CD4-positive, alpha-beta T cell treated with Interleukin-17A for 1 hour (primary cell): ENCODE measurements at places on chromosomes 1 and 21.

DNA sequence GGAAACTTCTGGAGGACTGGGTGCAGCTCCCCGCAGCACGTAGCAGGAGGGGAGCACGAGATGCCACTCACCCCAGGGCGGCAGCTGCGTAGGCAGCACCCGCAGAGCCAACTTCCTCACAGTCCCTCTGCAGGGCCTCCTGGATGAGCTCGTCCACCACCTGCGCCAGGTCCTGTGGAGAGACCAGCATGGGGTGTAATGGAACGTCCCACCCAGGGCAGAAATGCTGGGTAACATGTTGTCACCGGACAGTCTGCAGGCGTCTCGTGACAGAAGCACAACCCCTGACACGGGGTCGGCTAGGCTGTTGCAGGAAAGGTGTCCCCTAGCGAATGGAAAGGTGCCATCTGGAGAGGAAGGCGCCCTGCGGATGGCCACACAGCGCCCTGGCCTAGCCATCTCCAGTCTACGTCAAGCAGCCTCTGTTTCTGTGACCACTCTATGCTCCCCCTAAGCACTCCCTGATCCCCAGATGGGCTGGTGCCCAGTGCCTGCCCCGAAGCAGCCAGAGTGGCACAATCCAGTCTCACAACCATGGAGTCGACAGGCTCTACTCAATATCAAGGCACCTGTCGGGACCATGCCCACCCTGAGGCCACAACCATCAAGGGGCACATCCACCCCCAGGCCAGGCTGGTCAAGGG, 21.2 kb downstream of the MCM3AP start:
- no peak for DNase-seq

DNA sequence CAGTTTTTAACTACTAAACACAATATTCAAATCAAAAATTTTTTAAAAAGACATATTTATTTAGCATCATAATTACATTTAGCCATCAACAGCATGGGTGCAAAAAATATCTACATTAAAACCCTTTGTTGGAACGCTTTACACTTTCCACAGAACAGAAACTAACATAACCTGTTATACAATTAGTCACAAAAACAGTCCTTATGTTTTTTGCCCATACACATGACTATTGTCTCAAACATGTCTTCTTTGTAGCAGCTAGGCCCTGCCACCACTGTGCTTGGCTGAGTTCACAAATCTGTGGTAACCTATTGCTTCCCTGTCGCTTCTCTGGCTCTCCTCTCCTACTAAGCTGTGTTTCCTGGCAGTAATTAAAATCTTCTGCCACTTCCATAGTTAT, 1350.0 kb upstream of the ADGRL2 start:
- no peak for DNase-seq

DNA sequence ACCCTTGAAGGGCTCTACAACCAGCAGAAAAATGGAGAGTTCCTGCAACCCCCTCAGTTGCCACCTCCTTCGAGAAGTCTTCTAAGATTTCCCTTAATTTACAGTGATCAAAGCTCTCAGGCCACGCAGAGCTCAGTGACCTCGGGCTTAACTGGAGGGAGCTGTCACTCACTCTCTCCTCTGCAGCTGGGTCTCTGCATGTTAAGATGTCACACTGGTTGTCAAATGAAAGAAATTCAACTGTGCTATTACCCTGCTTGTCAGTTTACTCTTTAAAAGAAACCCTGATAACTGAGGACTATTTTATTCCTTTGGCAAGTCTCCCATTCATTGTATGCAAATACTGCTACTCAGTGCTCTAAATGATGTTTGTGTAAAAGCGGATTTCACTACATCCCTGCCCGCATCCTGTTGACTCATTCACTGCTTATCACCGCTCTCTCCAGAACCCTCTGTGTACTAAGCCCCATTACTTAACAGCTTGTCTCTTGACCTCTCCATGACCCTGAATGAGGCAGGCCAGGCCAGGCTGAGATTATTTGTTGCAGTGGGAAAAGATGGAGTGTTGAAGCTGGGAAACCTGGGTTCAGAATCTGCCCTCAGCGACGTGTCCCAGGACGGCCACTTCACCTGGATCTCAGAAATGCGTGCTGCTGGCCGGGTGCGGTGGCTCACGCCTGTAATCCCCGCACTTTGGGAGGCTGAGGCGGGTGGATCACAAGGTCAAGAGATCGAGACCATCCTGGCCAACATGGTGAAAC, 13.7 kb downstream of the DHRS3 start:
- peak; percentile 78 for DNase-seq

DNA sequence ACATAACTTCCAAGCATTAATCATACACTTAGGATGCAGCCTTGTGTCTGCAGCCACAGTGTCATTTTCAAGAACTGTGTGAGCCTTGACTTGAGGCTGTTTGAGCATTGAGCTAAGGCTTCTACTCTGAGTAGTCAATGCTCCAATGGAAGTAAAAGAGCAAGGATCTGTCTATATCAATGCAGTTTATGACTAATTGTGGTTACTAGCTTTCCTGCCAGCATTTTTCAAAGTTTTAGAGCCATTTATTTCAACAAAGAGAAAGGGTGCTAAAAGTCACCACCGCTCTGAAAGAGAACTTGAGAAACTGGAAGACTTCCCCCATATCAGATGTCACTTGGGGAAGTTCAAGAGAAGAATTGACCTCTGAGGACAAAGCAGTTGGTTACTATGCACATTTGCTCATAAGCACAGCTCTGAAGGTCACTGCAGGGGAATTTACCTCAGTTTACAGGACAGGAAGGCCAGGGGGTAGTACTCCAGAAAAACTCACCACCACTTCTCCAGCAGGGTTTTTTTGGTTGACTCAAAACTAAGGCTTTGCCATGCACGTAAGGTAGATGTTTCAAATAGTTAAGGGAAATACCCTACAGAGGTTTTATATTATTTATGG, 24.5 kb upstream of the RGS1 start:
- peak; percentile 39 for DNase-seq

DNA sequence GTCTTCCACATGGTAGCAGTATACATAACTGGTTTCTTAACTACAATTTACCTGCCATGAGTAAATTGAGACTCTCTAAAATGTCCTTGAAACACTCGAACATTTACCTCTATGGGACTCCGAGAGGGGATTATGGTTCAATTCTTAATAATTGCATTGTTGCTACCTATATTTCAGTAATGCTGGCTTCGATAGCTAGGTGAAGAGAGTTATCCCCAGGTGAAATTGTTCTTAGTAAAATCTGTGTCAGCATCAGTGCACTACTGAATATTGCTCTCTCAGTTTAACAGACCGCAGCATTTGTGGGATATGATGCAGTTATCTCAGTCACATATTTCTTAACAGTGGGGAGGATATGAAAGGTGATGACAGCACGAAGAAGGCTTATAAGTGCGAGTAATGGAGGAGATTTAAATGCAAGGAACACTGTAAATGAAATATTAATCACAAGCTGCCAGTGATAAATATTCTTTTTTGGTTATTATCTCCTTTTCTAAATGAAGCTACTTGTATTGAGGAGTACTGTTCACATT, 801.9 kb downstream of the BRINP3 start:
- DNase-seq = no peak

DNA sequence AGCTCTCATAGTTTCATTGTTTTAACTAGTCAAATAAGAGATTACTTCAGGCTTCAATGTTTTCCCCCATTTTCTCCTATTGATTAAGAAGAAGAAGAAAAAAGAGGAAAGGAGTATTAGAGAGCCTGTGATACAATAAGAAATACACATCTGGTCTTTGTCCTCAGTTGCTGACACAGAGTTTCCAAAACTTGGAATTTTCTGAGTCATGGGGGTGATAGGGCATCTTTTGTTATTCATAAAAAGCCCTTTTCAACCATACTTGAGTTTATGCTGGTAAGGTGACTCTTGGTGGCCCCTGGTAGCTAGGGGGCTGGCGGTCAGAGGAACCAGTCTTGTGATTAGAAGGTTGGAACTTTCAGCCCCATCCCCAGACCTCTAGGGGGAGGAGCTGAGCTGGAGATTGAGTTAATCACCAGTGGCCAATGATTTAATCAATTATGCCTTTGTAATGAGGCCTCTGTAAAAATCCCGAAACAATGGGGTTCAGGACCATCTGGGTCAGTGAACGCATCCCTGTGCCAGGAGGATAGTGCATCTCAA, 28.9 kb upstream of the KLF18 start:
- no peak for DNase-seq

- no peak for DNase-seq
Observed at GRCh38 chr1:247542811-247543210, 6.1 kb upstream of the GCSAML start.

DNA sequence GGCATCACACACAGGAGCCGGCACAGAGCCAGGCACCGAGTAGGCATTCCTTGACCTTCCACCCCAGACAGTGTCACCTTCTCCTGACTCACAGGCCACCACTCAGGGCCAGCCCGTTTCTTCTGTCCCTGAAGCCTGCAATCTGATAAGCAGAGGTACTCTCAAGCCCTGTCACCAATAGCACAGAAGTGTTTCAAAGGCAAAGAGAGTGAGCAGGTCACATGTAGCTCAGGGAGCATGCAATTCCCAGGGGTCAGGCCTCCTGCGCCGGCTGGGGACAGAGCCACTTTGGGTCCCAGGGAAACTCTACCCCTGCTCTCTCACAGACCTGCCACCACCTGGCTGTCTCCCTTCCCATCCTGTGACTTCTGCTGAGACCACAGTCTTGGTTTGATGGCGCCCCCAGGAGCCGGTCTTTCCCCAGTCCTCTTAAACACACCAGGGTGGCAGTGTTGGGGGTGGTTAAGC, 13.2 kb downstream of the CAPN9 start:
- no peak for DNase-seq

DNA sequence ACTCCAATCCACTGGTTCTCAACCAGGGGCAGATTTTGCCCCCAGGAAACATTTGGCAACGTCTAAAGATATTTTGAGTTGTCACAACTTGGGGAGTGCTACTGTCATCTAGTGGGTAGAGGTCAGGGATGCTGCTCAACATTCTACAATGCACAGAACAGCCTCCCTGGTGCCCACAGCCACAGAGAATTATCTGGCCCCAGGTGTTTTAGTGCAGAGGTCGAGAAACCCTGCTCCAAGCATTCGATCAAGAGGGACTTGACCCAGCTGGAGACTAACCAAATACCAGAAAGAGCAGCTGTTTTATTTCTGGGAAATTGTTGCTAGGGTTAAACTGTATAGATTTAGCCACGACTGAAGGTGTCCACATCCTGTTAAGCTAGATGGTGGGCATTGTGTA, 19.2 kb downstream of the CD247 start:
- DNase-seq = no peak

DNA sequence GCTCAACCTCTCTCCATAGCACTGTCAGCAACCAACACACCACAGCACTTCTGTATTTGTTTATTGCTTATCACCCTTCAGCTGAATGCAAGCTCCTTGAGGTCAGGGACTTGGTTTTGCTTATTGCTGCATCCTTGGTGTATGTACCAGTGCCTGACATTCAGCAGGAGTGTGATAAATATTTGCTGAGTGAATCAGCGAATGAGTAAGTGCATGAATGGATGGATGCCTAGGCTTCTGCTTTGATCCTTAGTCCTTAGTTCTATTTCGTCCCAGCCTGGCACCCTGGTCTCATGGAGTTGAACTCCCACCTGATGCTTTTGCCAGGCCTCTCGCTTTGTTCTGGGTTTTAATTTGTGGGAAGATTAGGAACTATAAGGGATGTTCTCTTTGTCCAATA, 88.2 kb downstream of the ZSCAN20 start:
- DNase-seq = no peak

DNA sequence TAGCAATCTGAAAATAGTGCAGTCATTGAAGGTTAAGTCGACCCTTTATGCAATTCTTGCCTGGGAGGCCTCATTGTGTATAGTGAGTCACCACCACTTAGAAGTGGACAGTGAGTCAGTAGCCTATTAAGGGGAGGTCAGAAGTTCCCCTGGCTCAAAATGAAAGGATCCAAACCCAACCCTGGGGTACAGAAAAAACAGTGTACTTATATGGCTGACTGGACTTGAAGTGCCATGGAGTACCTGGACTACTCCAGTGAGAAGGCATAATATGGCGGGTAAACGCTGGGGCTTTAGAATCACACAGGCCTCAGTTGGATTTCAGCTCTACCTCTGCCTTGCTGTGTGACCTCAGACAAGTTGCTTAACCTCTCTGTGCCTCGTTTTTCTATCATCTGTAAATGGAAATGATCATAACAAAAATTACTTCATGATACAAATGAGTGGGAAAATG, 2.2 kb upstream of the BCL9 start:
- no peak for DNase-seq

GRCh38 chr1:85134583-85135391, 66.0 kb downstream of the SYDE2 start:
- DNase-seq = no peak

DNA sequence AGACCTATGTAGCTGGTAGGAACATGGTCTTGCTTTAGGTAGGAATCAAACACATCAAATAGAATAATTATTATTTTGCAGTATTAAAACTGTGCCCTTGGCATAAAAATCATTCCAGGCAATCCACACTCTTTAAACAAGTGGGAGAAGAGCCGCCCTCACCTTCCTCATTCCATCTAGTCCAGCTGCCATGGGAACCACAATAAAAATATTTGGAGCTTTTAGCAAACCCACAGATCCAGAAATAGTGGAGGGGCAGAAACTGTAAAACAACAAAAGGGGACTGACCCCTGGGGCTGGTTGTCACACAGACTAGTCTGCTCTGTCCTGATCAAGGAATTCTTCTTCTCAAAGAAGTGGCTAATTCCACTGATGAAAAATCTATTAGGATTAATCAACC, 61.6 kb downstream of the PTPRC start:
- no peak for DNase-seq

DNA sequence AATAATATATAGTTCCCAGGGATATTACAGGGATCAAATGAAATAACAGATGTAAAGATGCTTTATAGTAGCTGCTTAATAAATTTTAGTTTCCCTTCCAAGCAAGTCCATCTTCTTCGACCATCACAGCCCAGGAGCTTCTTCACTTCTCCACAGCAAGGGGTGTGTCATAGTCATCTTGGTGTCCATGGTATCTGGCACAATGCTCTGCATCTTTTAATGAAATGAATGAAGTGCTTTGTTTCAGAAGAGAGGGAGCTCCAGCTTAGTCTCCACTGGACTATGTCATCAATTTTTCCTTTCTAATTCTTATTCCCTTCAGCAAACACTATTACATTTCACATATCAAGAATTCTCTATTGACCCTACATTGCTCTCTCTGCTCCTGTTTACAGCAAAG, 4.9 kb upstream of the MACF1 start:
- DNase-seq = no peak

- DNase-seq = no peak
Observed at GRCh38 chr1:202023001-202023433, 12.6 kb downstream of the ELF3 start.
